Activated CD4-positive, alpha-beta T cell treated with anti-CD3 and anti-CD28 coated beads, Interleukin-2, amount 10 ng/mL, durations not matched to agents 24 days and 14 days (primary cell): ENCODE measurements at places on chromosomes 3 and 15. TPM values are rescaled to one million over a fixed set of nuclear protein-coding genes. Genes with fewer than 3 reads are reported as not detected.
A peak's percentile ranks its signal among the peaks of the same experiment; 100 is the strongest.

GRCh38 chr3:82354228-82354627 lies 592.8 kb upstream of the GBE1 start:
- no peaks in the 10 kb centered on the region for H3K36me3 ChIP-seq
- H3K27me3 ChIP-seq = no peaks in the 10 kb centered on the region
- H3K4me1 ChIP-seq = no peaks in the 10 kb centered on the region
- no peak overlapping the region for H3K27ac ChIP-seq
- no peak overlapping the region for H3K4me3 ChIP-seq

Gene IL17RE
- total RNA-seq = 1.1 TPM in 2 replicates

DNA sequence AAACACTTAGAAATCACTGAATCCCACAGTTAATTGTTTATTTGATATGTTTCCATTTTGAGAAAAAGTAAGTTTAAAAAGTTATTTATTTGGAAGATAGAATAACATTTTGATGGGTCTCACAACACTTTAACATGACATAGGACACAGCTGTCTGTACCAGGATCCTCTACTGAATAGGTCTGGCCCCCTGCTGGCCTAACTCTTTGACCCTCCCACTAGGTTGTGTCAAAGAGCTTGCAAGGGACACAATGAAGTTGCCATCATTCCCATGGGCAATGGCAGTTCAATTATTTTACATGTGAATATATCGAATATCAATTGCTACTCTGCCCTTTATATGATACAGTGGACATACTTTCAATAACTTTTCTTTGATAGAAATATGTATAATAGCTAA lies 138.9 kb downstream of the EPHA3 start:
- H3K4me3 ChIP-seq = no peak overlapping the region
- no peaks in the 10 kb centered on the region for H3K27me3 ChIP-seq
- no peak for DNase-seq
- H3K27ac ChIP-seq = no peak overlapping the region
- no peaks in the 10 kb centered on the region for H3K4me1 ChIP-seq

DNA sequence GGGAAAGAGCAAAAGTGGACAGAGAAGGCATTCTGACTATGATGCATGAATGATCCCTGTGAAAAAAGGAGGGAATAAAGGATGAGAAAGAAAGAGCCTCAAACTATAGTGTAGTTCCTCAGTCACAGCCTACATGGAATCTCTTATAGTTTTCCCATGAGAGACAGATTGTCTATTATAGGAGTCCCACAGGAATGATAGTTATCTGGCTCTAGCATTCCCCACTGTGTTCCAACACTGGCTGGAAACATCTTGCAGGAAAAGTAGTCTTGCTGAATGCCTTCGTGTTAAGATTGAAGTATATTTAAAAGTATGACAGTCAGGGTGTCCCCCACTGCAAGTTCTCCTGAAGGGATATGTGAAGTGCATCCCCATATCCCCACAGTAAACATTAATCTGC lies 641.5 kb upstream of the NECTIN3 start:
- no peaks in the 10 kb centered on the region for H3K36me3 ChIP-seq
- H3K27me3 ChIP-seq = no peaks in the 10 kb centered on the region
- H3K4me1 ChIP-seq = no peaks in the 10 kb centered on the region
- no peak overlapping the region for H3K4me3 ChIP-seq

Gene AMOTL2
- not detected in 2 replicates for total RNA-seq

Gene SMCO1
- total RNA-seq = not detected in 2 replicates

DNA sequence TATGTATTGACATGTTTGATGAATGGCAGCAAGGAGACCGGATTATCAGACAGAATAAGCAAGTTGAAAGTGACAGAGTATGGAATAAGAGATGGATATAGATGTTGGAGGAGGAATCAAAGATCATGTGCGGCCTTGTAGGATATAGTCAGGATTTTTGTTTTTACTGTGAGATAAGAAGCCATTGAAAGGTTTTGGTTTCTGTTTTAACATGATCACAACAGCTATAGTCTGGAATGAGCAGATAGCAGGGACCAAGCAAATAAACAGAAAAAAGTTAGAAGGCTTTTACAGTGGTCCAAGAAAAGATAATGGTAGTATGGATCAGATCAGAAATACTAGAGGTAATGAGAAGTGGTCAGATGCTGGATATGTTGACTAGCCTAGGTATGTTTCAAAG lies 52.6 kb downstream of the SLC12A6 start:
- H3K27me3 ChIP-seq = no peaks in the 10 kb centered on the region
- H3K4me1 ChIP-seq = peaks cover 15% of the 10 kb centered on the region
- peaks cover 26% of the 10 kb centered on the region for H3K36me3 ChIP-seq
- no peak for DNase-seq
- H3K27ac ChIP-seq = peak overlapping the region; percentile 38

Gene MBD4
- 40.8 and 50.7 TPM in 2 replicates for total RNA-seq

Gene C3orf20
- total RNA-seq = 0.19 and 0.28 TPM in 2 replicates

- H3K36me3 ChIP-seq = peaks cover 5% of the 10 kb centered on the region
- H3K4me1 ChIP-seq = peaks cover 64% of the 10 kb centered on the region
- H3K4me3 ChIP-seq = peak overlapping the region; percentile 79
Measured at GRCh38 chr15:78061963-78062427, 15.5 kb downstream of the TBC1D2B start.

DNA sequence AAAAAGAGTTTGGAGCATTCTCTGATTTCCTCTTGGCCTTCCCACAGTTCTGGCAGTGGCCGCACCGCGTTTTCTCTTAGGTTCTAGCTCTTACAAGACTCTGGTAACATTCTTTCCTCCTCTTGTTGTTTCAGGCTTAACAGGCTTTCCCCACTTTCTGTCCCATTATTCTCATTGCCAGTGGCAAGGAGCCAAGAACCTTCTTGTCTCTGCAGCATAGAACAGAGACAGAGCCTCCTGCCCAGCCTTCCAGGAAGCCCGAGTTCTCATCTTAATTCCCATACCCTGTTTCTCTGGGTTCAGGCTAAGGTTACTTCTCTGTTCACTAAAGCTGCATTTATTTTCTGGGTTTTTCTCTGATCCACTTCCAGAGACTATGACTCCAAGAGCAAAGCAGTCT lies 61.1 kb downstream of the DUT start:
- H3K36me3 ChIP-seq = no peaks in the 10 kb centered on the region
- no peak overlapping the region for H3K4me3 ChIP-seq
- H3K27me3 ChIP-seq = peaks cover 8% of the 10 kb centered on the region
- H3K27ac ChIP-seq = no peak overlapping the region

- no peaks in the 10 kb centered on the region for H3K36me3 ChIP-seq
- no peak overlapping the region for H3K27ac ChIP-seq
- DNase-seq = no peak
- H3K27me3 ChIP-seq = no peaks in the 10 kb centered on the region
- H3K4me3 ChIP-seq = no peak overlapping the region
Measured at GRCh38 chr3:55782807-55783206, 295.7 kb upstream of the WNT5A start.
